ENCODE measurements at places on chromosomes 6 and 20.

DNA sequence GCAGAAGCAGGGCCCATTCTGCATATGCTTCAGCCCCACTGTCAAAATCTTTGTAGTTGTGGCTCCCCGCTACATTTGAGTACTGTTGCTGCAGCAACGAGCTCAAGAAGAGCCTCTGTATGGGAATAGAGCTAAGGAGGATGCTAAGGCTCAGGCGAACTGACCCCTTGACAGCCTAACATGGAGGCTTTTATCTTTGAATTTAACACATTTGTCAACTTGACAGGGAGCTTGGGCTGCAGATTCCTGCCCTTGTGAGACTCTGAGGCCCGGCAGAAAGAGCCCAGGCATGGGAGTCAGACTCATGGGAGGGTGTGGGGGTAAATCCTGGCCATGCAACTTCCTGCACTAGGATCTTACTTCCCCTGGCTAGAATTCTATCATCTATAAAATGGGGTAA, 278.7 kb upstream of the CITED2 start:
- no peak for DNase-seq

- no peak for DNase-seq
These were observed 17.0 kb upstream of the DDO start for GRCh38 chr6:110432285-110432900.

GRCh38 chr6:34897130-34897529, 8.1 kb downstream of the ANKS1A start:
- no peak for DNase-seq

GRCh38 chr6:79868098-79868722, 79.1 kb downstream of the ELOVL4 start:
- DNase-seq: peak; percentile 71

GRCh38 chr6:148443798-148444560, 101.3 kb downstream of the SASH1 start:
- DNase-seq: no peak

GRCh38 chr6:143279385-143279784, 171.1 kb downstream of the ADAT2 start:
- DNase-seq: peak; percentile 37

- peak; percentile 28 for DNase-seq
These were observed 49.9 kb downstream of the BMP5 start for GRCh38 chr6:55825402-55826051.

DNA sequence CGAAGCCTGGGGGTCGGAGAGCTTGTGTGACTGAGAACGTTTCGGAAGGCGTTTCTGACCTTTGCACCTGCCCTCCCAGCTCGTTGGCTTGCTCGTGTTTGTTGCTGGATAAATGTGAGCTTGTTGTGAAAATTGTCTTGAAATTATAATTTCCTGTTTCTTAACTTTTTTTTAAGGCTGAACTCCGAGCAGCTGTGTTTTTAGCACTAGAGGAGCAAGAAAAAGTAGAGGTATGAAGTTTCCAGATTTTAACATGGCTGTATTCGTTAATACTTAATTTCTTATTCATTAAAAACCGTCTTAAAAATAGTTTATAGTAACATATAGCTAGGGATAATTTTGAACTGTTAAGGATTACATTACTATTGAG, 672 bp downstream of the CEP43 start:
- no peak for DNase-seq

DNA sequence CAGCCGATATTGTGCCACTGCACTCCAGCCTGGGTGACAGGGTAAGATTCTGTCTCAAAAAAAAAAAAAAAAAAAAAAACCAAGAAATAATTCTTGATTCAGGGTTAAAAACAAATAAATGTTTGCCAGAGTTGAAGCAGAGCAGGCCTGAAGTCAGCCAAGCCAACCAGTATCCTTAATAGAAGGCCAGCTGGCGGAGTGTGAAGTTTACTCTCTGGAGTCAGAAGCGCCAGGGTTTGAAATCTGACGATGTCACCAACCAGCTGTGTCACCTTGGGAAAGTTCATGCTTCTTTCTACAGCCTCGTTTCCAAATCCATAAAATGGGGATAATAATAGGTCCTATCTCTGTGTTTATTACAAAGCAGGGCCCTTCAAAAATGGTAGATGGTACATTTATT, 73.0 kb upstream of the ENPP5 start:
- DNase-seq: no peak

- no peak for DNase-seq
These were observed 22.5 kb downstream of the SNX3 start for GRCh38 chr6:108238322-108238721.

- no peak for DNase-seq
These were observed 18.9 kb downstream of the NCOA7 start for GRCh38 chr6:125809570-125810170.

DNA sequence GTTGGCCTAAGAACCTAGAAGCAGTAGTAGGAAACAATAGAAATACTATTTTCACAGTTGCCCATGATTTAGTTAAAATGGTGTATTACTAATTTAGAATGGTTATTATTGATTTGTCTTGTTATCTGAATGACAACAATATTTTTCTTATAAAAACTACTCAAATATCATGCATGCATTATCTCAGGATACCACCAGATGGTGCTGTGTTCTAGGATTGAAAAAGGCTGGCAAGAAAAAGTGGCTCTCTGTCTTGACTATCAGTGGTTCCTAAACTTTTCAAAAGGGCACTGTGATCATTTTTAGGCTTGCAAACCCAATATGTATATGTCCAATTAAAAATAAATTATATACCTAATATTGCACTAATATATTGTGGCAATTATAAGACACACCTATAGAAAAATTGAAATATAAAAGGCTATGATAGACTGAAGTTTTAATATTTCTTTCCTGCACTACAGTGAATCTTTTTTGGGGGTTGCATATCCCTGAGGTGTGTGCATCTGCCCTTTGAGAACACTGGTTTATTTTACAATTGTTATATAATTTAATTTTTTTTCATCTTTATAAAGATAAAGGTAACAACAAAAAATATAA, 131.7 kb upstream of the MLIP start:
- peak; percentile 56 for DNase-seq

- DNase-seq: peak; percentile 87
These were observed 20.4 kb downstream of the OSBPL2 start for GRCh38 chr20:62258499-62259293.

DNA sequence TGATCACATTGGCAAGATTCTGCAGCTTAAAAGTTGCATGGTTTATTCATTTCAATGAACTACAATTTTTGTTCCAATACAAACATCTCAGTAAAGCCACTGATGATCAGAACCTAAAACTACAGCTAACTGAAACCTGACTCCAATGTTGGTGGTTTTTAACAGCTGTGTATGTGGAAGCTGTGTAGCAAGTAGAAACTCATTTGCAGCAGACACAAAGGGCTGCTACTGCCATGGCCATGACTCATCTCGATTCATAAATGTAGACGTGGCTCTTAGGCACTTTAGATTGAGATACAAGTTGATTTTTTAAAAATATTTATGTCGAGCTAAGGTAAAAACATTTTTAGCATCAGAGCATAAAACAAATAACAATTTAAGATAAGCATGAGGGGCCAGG, 19.5 kb upstream of the MAP3K4 start:
- peak; percentile 83 for DNase-seq

GRCh38 chr6:38976801-38977500, 71.6 kb upstream of the GLP1R start:
- no peak for DNase-seq

DNA sequence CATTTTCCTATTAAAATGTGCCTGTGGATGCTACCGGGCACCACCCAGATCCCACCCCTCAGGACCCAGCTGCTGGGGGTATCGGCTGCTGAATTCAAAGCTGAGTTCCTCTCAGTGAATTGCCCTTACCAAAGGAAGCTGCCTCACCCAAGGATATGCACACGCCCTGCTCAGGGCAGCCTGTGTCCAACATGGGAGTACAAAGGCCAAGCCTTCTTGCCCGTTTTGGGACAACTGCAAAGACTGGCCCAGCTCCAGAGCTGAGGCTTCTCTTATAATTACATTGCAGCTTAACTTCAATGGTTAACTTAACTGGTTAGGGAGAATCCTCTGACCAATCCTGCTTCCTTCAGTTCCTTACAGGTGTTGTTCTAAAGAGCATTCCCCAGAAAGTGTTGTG, 19.8 kb upstream of the FANCE start:
- no peak for DNase-seq

DNA sequence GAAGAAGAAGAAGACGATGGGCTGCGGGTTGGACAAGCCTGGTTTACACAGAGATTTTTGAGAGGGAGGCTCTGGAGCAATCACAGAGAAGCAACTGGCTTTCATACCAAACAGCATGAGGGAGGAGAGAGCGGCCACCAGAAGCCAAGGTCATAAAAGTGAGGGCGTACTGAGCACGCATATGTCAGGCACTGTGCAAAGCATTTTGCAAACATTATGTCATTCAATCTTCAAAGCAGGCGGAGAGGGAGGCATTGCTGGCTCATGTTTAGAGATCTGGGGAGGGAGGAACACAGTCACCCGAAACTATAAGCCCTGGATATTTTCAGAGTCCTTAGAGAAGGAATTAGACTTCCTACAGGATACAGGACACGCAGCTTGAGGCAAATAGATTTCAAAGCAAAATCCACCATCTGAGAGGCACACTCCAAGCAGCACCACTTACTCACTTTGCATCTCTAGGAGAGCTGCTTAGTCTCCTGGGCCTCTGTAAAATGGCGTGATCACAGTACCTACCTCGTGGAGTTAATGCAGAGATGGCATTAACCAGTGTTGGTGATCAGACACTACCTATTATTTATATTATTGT, 24.6 kb downstream of the RAMACL start:
- DNase-seq: peak; percentile 84

DNA sequence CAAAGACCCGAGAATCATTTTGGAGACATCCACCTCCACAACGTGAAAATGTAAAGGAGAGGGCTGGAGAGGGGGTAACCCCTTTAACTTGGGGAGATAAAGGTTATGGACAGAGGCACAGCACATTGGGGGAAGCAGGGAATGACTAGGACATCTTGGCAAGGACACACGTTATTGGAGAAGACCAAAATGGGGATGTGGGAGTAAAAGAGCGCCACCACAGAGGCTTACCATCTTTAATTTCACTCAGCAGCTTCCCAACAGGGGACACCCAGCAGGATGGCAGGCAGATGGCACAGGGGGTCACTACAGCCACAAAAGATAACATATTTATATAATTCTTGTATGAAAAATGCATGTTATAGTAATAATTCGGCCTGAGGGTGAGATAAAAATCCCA, 9.8 kb downstream of the C6orf52 start:
- DNase-seq: no peak

- peak; percentile 48 for DNase-seq
These were observed 734.4 kb downstream of the MAFB start for GRCh38 chr20:39954621-39955020.
